ENCODE measurements at places on chromosomes 7 and 10. TPM values are rescaled to one million over a fixed set of nuclear protein-coding genes. Genes with fewer than 3 reads are reported as not detected.

DNA sequence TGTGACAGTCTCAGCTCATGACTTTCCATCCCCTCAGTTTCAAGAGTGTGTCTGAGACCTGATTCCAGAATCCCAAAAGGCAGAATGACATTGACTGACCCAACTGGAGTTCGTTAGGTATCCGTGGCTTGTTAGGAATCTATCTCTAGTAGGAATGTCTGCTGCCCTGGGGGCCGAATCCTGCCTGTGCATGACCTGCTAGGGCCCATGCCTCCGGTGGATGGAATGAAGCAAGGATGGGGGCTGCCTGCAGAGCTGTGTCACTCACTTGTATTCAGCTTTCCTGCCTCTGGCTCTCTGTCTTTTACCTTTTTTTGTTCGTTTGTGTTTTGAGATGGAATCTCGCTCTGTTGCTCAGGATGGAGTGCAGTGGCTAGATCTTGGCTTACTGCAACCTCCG is 129.5 kb downstream of the SDK1 start:
- DNase-seq: no peak

GRCh38 chr10:125120053-125120710 is 40.2 kb downstream of the CTBP2 start:
- peak; percentile 88 for DNase-seq

DNA sequence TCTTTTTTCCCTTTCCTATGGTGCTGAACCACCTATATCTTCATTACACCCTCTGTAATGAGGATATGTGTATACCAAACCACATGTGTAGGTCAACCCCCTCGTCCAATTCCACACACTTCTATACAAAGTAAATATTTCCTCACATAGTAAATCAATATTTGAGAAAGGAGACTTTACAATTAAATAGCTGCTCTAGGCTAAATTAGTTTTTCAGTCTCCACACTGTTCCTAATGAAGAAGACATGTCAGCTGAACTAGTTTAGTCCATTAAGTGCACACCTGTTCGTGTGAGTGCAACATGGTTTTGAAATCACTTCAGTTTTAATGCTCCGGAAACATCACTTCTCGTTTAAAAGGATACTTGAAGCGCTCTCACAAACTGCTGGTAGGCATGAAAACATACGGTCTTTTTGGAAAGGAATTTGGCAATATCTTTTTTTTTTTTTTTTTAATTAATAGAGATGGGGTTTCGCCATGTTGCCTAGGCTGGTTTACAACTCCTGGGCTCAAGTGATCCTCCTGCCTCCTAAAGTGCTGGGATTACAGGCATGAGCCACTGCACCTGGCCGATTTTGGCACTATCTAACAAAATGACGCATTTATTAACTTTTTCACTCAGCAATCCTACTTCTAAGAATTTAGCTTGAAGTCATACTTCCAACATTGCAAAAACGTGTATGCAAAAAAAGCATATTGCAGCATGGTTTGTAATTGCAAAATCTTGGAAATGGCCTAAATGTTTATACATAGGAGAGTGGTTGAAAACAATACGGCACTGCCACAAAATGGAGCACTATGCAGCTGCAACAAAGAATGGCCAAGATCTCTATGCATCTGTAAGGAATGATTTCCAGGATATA is 2.1 kb upstream of the XRCC2 start:
- DNase-seq: no peak

- DNase-seq: no peak
Observed at GRCh38 chr7:52592698-52593097, 442.7 kb upstream of the POM121L12 start.

DNA sequence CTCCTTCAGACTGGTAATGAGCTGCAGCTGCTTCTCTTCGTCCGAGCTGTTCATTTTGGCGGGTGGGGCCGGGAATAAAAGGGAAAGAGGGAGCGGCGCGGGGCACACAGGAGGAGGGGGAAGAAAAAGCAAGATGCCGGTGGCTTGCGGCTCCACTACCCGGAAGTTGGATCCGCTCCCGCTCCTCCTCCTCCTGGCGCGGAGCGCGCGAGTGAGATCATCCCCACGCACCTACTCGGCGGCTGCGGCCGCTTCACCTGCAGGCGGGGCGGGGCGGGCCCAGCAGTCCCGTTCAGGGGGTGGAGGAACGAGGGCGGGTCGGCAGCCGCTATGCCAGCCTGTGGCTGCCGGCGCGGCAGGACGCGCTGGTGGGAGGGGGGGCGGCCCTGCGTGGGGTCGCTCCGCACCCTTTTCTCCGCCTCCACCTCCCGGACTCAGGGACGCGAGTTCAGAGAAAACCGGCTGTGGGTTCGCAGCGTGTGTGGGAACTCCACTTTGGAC is at the start of gene SHTN1:
SHTN1 (minus strand) TSS at position 162 of the 501 bp plus-strand sequence; CDS start at position 54, 108 bp downstream.
- DNase-seq: peak; percentile 76

- no peak for DNase-seq
Observed at GRCh38 chr10:89738551-89739209, 37.3 kb downstream of the KIF20B start.

GRCh38 chr7:71657386-71657785 is 525.4 kb downstream of the GALNT17 start:
- no peak for DNase-seq

GRCh38 chr10:48456808-48457761 is 147.8 kb downstream of the ARHGAP22 start:
- DNase-seq: no peak

- DNase-seq: no peak
Observed at GRCh38 chr7:122100021-122100420, 44.0 kb downstream of the AASS start.

DNA sequence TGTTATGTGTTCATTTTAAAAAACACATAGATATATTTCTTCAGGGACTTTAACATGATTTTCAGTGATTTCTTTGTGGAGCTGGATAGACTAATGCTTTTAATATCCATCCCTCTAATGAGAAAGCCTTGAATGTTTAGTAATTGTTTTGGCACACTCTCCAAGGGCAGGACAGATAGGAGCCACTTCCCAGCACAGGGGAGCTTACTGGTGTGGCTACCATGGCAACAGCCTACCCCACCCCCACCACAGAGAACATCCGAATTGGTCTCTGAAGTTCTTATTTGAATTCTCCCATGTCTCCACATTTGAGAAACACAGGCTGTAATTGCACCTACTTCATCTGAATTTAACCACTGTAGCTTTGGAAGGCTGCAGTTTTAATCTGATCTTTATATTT is 87.7 kb downstream of the PRKG1 start:
- DNase-seq: no peak

DNA sequence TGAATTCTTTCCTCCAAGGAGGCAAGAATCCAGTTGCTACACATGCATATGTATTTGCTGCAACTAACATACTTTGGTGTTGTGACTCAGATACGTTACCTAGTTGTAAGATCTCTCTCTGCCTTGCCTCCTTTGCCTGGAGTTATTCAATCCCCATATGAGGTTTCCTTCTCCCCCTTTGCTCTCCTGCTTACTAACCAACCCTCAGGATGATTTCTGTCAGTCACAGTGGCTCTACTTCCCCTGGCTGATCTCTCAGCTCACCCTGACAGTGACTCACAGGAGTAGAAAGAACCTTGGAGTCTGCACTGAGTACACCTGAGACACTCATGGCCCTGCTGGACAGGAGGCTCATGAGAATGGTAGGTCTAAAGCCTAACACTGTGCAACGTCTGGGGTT is 92.0 kb downstream of the TMEM106B start:
- peak; percentile 8 for DNase-seq

DNA sequence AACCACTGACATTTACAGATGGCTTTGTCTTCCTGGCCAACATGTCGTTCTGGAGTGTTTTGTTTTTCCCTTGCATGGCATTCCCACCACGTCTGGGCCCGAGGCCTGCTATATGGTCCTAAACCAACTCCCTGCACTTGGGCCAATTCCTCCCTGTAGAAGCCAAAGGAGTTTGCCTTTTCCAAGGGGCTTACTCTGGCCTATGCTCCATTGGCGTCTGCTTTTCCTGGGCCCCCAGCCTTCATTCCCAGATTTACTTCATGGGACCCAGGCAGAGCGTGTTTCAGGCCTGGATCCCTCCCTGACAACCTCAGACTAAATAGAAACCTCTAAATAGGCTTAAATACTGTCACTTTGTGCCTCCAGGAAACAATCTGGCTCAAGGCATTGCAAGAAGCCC is 60.7 kb downstream of the MINDY4 start:
- no peak for DNase-seq

DNA sequence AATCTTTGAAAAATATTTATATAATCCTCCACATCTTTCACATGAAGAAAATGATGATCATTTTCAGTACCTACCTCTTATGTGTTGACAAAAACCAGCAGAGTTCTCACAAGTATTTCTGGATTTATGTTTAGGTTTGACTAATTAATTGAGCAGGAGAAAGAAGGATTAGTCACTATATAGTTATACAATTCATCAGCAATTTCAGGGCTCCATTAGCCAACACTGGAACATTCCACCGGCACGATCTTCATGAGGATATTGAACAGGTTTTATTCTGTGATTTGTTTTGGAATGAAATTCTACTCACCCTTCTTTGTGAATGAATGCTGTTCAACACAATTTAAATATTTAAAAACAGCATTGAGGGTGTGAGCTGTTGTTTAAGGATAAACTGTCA is 163.2 kb downstream of the SEM1 start:
- DNase-seq: no peak

DNA sequence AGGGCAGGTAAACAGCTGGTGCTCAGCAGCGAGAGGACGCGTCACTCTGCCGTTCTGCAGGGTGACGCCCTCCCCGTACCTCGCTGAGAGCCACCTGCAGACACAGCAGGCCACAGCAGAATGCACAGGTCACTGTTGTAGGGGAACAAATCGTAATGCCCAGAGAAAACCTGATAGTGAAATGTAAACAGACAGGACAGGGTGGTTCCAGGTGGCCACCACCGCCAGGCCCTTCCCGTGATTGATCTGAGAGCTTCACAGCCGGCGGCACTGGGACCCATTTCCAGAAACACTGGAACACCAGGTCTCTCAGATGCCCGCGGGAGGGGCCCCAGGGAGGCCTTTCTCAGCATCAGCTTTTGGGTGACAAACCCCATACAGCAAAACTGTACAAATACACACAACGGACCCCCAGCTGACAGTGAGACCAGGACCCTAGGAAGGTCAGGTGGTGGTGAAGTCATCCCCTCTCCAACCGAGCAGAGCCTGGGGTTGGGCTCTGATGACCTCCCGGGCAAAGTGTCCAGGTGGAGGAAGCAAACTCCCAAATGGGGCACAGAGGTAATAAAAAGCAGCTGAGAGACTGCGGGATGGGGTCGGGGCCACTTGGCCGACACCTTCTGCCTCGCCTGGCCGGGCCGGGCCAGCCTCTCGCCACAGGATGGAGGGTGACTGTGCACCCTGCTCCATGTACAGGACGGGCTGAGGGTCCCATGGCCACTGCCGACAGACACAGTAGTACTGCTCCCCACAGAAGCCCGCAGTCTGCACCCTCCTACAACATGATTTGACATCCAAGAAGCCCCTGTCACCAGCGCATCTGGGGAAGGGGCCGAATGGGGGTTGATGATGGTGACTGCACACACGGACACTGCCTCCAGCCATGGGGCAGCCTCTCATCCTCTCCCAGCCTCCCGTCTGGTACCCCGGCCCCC is 4.6 kb downstream of the BHLHA15 start:
- DNase-seq: no peak

DNA sequence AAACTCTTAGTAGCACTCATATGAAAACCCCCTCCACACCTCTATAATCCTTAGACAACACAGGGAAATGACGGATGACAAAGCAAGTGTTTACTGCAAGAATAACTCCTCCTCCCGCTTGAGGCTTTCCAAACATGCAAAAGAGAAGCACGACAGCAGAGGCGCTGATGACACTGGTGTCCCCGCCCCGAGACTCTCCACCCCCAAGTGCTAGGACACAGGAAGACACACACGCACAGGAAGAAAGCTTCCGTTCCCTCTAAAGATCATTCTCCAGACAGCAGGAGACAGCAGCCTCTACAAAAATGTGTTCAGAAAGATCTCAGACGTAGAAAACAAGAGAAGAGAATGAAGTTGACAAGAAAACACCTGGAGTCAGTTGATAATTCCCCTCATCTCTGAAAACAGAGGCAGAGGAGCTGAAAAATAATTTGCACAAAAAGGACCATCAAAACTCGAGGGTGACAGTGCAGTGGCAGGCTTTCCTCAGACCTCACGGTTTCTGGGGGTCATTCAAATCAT is 90.2 kb downstream of the DLG5 start:
- no peak for DNase-seq

DNA sequence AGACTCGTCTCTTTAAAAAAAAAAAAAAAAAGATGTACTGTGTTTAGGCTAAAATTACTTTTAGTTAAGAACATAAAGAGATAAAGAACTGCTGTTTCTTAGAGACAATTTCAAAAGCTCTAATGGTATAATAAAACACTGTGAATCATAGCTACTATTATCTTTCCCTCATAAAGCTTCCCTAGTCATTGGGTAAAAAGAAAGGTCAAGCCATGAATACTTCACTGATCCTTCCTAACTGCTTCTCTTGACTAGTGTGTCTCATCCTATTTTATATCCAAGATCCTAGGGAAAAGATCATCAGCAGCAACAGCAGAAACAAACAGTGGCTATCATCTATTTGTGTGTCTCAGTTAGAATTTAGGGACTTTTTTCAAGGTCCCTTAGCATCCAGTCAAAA is 10.5 kb downstream of the YME1L1 start:
- DNase-seq: no peak

GRCh38 chr10:86599041-86599440 is 55.3 kb upstream of the OPN4 start:
- no peak for DNase-seq

- DNase-seq: no peak
Observed at GRCh38 chr10:12898271-12898670, 103.2 kb downstream of the CCDC3 start.

- DNase-seq: no peak
Observed at GRCh38 chr10:48769706-48770435, 85.2 kb downstream of the WDFY4 start.

DNA sequence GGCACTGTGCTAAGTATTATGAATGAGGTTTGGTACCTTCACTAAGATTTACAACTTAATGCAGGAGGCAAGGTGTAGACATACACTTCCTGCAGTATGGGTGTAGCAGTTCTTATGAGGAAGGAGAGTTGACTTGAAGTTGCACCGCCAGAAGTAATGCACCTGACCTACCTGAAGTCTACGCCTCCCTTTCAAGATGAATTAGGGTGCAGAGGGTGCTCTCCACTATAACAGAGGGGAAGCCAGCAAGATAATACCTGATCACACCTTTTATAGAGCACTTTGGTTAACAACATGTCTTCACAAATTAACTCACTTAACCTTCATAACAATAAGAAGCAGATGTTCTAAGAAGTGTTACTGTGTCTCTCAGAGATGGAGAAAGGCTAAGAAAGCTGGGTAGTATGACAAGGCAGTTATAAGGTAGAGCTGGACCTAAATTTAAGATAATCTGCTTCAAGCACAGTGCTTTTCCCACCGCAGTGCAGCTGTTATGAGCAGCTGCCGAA is 552 bp upstream of the RAB18 start:
- DNase-seq: no peak

RNF32 gene
- total RNA-seq: 1.8 TPM

EBLN1 gene
- total RNA-seq: not detected

CTAGE8 gene
- 0.57 TPM for total RNA-seq

BAIAP2L1 gene
- total RNA-seq: 9.6 TPM

SAP25 gene
- total RNA-seq: not detected

RABGEF1 gene
- total RNA-seq: 29.1 TPM

SFTPA1 gene
- not detected for total RNA-seq

AS3MT gene
- total RNA-seq: 0.17 TPM

KMT2C gene
- 2.5 TPM for total RNA-seq

UPK3B gene
- total RNA-seq: not detected

RBP3 gene
- not detected for total RNA-seq

CLRN3 gene
- not detected for total RNA-seq

ACSL5 gene
- total RNA-seq: 3.2 TPM

CCL24 gene
- total RNA-seq: not detected

CASP7 gene
- 48.5 TPM for total RNA-seq

SLC13A1 gene
- not detected for total RNA-seq

MYL7 gene
- total RNA-seq: not detected
